ENCODE measurements at places on chromosomes 6 and 20.

DNA sequence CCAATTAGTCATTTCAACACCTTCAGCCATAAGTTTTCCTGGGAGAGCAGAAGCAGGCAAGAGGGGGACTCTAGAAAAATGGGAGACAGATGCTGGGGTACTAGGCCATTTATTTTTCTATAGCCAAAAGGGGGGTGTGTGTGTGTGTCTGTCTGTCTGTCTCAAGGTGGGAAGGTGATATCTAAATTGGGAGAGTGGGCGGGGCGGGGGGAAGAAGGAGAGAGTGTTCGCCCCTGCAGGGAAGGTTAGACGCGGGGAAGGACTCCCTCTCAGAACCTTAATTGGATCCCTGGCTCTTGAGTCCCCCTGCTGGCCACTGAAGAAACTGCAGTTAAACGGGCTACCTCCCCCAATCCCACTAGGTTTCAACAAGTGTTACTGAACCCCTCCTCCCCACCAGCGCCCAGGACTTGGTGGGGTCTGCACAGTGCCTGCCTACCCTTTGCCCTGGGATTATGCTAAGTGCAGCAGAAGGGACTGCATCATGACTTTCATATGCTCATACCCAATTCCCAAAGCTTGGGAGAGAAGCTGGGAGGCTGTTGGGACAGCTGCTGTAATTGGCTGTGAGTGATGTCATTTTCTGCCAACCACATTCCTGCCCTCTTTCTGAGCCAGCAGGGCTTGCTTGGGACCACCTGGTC lies 45.8 kb downstream of the FOXP4 start:
- peak; percentile 76 for DNase-seq

GRCh38 chr20:48669946-48670605 lies 157.7 kb downstream of the PREX1 start:
- DNase-seq = no peak

GRCh38 chr6:95143408-95144180 lies 433.7 kb upstream of the MANEA start:
- DNase-seq = no peak

GRCh38 chr6:112225691-112226090 lies 28.7 kb downstream of the LAMA4 start:
- no peak for DNase-seq

DNA sequence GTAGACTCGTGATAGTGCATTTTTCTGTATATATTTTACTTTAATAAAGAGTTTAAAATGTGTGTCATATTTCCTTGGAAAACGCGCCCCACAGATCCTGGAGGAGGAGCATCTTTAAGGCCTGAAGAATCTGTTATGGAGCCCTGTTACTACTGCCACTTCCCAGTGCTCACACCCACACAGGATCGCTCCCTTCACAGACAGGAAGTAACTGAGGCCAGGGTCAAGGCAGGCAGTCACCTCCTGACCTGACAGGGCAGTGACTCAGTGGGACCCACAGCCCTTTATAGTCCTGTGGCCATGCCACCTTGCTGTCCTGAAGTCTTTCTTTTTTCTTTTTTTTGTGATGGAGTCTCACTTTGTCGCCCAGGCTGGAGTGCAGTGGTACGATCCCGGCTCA lies 9.0 kb downstream of the RRBP1 start:
- no peak for DNase-seq

- DNase-seq = no peak
Measured at GRCh38 chr6:18527836-18528743, 140.9 kb downstream of the RNF144B start.

GRCh38 chr6:42960243-42961019 lies at the start of gene GNMT:
Gene GNMT (plus strand): TSS chr6:42960754. CDS start chr6:42960768, 14 bp downstream.
- no peak for DNase-seq

GRCh38 chr20:33859157-33859695 lies 48.1 kb downstream of the CHMP4B start:
- peak; percentile 21 for DNase-seq

DNA sequence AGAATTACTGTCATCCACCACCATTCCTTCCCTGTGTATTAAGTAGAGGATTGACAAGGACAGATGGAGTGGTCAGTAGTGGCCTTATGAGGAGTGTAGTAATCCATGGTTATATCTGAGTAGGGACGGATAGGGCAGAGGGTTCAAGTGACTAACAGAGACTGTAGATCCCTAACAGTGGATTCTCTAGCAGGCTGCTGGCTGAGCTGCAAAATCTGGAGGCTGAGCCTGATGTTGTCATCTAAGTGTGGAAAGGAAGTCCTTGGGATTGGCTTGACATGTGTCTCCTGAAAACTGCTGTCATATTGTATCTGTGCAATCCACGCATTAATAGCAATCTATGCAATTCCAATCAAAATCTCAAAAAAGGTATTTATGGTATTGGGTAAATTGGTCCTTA lies 94.2 kb downstream of the WASF1 start:
- no peak for DNase-seq

GRCh38 chr20:34479627-34480026 lies 36.6 kb upstream of the DYNLRB1 start:
- DNase-seq = no peak

- no peak for DNase-seq
Measured at GRCh38 chr6:16109659-16110305, 19.1 kb upstream of the MYLIP start.

DNA sequence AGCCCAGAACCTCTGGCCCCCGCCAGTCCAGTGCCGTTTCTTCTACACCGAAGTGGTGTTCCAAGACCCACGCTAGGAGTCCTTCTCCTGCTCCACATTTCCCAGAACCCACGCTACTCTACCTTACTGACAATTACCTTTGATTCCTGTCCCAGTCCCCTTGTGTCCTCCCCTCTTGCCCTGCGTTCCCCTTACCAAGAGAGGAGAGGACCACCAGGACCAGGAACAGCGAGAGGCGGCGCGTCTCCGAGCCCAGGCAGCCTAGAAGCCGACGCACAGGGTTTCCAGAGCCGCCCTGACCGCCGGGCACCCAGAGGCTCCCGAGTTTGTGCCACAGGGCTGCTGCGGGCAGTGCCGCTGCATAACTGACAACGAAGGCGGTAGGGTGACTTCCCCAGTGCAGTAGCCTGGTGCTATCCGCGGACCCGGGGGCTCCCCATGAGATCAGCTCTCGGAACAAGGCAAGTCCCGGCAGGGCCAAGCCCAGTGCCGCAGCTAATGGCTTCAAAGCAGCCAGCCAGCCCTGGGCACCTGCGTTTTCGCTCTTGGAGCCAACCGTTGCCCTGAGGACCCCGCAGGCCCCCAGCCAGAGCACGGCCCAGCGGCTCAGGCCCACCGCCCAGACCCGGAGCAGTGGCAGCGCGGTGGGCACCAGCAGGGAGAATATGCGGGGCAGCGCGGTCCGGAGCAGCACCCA lies 512 bp downstream of the TAP1 start:
- peak; percentile 66 for DNase-seq

- no peak for DNase-seq
Measured at GRCh38 chr6:81766482-81767069, 14.1 kb upstream of the TENT5A start.

DNA sequence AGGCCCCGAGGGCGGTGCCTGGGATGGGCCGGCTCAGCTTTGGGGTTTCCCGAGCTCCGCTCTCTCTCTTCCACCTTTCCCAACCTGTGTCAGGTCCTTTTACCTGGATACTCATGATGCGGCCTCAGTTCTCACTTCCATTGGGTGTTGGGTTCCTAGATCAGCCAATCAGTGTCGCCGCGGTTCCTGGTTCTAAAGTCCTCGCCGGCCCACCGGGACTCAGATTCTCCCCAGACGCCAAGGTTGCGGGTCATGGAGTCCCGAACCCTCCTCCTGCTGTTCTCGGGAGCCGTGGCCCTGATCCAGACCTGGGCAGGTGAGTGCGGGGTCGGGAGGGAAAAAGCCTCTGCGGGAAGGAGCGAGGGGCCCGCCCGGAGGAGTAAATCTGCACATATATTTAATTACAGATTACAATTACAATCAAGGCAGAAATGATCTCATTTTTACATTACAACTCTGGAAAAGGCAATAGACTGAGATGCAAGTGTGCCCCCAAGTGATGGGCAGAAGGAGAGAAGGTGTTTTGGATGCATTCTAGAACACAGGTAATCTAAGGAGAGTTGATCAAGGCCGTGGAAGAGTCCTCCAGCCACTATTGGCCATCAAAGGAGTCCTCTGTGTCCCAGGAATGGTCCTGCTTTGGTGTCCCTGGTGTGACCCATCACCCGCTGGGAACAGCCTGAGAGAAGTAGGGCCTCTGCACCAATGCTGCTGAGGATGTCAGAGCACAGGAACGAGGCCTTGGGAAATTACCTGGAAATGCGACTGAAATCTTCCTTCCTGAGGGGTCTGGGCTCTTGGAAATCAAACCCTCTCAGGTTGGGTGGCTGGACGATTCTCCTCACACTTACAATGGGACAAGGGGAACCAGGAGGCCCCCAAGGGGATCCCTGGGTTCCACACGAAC lies 34.7 kb upstream of the MICB start:
- DNase-seq = peak; percentile 88

DNA sequence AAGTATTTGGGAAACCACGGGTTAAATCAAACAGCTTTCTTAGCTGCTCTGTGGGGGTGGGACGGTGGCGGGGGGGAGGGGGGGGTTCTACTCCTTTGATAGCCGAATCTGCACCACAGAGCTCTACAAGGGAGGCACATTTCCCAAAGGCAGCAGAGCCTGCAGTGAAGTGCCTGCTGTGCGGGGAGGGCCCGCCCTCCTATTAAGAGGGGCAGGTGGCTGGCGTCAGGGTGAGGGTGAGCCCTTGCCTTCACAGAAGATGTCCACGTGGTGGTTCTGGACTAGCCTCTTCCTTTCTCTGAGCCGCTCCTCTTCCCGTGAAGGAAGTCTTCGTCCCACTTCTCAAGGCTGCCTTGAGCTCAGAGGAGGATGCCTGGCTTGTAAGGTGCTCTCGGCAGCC lies 174.9 kb upstream of the THBS2 start:
- DNase-seq = no peak

- no peak for DNase-seq
Measured at GRCh38 chr6:128648022-128648598, 127.7 kb upstream of the PTPRK start.

DNA sequence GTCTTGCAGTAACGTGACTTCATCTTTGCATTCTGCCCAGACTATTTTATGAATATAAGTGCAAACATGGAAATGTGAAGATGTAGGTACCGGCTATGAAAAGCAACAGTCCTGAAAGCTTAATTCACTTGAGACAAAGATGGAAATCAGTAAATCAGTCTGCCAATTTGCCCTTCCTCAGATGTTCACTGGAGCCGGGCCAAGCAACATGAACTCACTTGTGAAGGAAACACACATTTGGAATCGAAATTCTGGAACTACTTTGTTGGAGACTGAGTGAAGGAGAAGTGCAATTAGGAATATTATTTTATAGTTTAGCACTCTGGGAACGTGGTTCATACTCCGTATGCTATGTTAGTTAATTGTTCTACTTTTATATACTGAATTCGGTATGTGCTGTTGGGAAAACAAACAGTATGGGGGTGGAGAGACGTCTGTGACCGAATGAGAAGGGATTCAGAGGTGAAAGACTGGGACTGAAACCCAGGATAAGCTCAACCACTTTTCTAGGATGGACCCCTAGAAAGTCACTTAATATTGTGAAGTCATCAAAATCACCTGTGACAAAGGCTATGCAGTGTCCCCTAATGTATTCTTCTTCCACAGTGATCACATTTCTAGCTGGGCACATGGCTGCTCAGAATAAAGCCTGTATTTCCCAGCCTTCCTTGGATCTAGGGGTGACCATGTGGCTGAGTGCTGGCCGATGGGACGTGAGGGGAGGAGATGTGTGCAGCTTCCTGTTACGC lies 95.5 kb downstream of the PREX1 start:
- no peak for DNase-seq

GRCh38 chr6:8337147-8337546 lies 98.2 kb downstream of the SLC35B3 start:
- no peak for DNase-seq

- no peak for DNase-seq
Measured at GRCh38 chr20:8330319-8330784, 198.3 kb downstream of the PLCB1 start.

- no peak for DNase-seq
Measured at GRCh38 chr6:159745081-159745480, 16.8 kb upstream of the ACAT2 start.

GRCh38 chr6:111591901-111592461 lies 13.7 kb downstream of the TRAF3IP2 start:
- DNase-seq = no peak

- no peak for DNase-seq
Measured at GRCh38 chr6:155066921-155067680, 72.0 kb downstream of the TIAM2 start.

GRCh38 chr6:30769853-30770524 lies 25.6 kb upstream of the IER3 start:
- DNase-seq = peak; percentile 29

- DNase-seq = no peak
Measured at GRCh38 chr6:15513131-15513771, 149.6 kb downstream of the DTNBP1 start.

- DNase-seq = no peak
Measured at GRCh38 chr6:103000688-103001087, 1607.2 kb downstream of the GRIK2 start.

DNA sequence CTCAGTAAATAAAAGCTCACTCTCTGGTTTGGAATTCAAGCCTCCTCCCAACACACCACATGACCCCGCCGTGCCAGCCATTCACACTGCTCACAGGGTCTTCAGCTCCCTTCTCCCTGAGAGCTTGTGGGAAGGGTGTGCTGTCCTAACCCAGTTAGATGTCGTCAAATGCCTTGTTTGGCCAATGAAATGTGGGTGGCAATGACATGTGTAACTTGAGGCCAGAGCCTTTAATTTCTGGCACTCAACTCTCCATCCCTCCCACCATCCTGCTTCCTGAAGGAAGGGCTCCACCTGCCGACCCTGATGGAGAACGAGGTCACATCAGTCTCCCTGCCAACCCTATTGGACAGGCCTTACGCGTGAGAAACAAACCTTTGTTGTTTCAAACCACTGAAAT lies 224.5 kb upstream of the AGPAT4 start:
- no peak for DNase-seq

GRCh38 chr6:55562318-55562717 lies 16.7 kb downstream of the HMGCLL1 start:
- DNase-seq = no peak

DNA sequence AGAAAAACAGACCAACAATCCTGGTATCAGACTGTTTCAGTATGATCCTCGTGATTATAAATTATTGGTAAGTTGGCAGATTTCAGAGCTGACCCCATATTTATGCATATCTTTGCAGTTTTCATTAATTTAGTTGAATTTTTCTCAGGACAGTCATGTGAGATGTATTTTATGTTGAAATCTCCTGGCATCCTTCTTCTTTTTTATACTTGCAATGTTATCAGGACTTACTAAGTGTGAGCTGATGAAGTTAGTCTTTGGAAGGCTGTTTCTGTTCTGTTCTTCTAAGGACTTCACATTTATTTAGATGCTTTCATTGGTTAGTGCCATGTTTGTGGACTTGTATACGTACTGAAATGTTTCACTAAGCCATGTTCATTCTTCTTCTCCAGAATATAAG lies 17.2 kb downstream of the SMPDL3A start:
- DNase-seq = no peak
